ENCODE measurements at places on chromosomes 11 and 22. TPM values are rescaled to one million over a fixed set of nuclear protein-coding genes. Genes with fewer than 3 reads are reported as not detected.

DNA sequence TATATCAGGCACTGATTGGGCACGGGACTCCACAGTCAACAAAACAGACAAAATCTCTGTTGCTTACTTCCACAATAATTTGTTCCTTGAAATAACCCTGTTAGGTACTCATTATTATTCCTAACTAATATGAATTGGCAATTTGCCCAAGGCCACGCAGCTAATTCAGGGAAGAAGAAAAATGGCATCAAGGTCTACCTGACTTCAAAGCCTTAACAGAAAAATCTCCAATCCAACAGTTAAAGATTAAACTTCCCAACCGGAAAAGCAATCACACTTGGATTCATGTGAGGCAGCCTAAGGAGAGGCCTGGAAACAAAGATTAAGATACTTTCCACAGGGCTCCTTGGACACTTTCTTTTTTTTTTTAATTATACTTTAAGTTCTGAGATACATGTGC, 68.9 kb downstream of the PRCP start:
- DNase-seq: no peak

GRCh38 chr22:36778020-36778419, 2.1 kb upstream of the IFT27 start:
- DNase-seq: no peak

DNA sequence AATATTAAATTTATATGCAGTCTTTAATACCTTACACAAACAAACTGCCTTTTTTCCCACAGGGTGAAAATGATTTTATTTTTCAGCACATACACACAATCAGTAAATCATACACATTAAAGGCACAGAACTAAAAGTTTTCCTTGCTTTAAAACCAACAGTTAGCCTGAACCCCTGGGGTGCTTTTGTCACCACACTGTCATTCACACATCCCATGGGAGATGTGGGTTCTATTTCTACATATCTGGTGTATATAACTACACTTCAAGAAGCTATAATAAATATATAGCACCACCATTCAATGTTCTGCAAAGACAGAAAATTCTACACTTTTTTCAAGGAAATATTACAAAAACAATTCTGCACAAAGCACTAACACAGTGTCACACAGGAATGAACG, 197.0 kb downstream of the GUCY1A2 start:
- DNase-seq: no peak

DNA sequence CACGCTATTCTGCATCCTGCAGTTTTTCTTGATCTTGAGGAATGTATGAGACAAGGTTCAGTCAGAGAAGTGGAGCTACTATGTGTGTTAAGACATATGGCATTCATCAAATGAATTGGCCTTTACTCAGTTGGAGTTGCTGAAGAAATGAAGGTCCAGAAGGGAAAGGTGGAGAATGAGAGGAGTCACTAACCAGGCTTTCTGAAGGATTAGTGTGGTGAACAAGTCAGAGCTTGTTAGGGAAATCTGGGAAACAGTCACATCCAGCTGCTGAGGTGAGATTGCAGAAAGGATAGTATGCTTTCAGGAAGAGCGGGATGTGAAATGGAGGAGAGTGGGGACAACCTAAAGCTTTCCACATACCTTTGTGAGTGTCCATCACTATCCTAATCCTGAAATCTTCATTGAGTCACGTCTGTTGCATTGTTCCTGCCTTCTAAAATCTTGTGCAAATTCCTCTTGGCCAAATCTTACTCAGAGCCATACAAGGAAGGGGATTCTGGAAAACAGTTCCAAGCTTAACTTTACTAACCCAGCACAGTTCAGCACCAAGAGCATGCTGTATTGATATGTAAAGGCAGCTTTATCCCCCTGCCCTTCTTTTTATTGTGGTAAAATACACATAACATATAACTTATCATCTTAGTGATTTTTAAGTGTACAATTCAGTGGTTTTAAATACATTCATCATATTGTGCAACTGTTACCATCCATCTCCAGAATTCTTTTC, 11.4 kb upstream of the PITPNB start:
- DNase-seq: no peak

DNA sequence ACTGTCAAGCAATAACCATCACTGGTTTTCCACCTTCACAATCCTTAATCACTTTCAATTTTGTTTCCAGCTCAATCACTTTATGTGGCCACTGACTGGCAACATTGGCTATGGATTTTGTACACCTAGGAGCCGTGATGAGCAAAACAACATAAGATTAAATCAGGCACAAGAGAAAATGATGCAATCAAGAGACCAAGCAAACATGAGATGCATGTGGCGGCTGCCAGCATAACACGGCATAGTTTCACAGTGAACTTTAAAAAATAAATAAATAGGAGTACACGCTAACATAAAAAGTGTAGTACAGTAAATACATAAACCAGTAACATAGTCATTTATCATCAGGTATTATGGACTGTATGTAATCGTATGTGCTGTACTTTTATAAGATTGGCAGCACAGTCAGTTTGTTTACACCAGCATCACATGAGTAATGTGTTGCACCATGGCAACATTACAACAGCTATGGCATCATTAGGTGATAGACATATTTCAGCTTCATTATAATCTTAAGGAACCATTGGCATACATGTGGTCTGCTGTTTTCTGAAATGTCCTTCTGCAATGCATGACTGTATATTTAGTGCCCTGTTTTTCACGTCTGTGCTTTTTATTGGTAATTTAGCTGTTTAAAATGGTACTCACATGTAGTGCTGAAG, 83.3 kb upstream of the PRDM11 start:
- no peak for DNase-seq

DNA sequence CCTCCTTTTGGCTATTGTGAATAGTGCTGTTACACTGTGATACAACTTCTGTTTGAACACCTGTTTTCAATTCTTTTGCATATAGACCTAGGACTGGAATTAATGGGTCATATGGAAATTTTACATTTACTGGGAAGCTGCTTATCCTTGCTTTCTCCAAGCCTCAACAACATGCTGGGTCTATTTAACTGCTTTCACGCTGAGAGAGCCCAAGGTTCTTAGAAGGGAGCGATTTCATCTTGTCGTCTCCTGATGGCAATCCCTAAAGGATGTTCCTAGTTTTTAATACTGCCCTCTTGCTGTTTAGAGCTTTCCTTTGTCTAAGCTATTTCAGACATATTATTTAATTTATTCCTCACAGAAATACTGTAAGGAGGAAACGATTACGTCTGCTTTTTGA, 15.5 kb downstream of the IRAG1 start:
- DNase-seq: no peak

GRCh38 chr22:20804650-20805049, 30.7 kb downstream of the SERPIND1 start:
- no peak for DNase-seq

DNA sequence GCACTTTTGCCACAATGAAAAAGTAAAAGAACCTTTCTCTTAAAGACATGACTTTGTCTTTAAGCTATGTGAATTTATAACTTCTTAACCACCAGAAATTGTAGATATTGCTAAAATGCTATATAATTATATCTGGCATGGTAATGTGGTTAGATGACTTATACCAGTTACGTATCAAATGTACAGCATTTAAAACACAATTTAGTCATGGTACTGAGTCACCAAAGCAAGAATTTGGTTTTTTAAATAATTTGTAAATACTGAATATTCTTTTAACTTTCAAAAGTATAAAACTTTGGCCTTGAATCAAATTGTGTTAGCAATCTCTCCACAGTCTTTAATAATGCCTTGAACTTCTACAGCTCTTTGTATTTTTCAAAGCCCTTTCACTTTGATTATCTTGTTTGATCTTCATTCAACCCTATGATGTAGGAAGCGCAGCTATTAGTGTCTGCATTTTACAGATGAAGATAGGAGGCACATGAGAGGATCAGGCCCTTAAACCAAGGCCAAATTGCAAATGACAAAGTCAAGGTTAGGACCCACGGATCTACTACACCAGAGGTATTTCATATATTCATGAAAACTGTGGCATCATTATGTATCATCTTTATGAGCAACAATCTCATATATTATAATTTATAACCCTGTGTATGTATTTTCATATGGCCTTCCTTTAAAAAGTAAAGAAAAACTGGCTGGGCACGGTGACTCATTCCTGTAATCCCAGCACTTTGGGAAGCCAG, 4.4 kb upstream of the SYTL2 start:
- DNase-seq: no peak

DNA sequence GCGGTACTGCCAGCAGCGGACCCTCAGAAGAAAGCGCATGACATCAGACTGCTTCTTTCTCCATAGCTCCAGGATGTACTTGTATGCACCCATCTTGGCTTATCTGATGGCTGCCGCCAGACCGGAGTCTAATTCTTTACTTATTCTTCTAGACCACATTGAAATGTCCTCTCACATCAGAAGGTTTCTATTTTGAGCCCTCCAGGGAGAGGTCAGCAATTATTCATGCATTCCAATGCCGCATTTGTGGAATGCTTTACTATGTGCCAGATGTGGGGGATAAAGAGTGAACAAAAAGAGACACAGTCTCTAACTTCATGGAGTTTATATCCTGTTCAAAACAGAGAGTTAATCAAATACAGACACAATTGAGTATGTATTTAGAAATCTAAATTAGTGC, 230.1 kb downstream of the MIAT start:
- DNase-seq: no peak

GRCh38 chr11:46835897-46836296, 10.2 kb downstream of the CKAP5 start:
- no peak for DNase-seq

DNA sequence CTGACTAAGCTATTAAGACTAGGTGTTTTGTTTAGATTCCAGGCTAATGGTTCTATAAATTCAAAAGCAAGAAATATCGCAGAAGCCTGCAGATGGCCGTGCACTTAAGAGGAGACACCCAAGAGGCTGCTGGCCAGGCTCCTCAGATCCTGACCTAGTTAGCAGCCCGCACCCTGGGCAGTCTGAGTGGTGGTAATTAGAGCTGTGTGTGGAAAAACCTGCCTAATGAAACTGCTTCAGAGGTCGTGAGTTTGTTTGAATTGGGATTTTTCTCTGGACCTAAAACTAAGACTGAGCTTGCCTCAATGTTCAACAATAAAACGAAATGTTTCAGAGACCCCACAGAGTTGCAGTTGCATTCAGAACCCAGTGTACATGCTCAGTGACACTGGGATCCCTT, 627.7 kb downstream of the OPCML start:
- DNase-seq: no peak

- no peak for DNase-seq
Observed at GRCh38 chr11:111957663-111958444, 20.7 kb downstream of the DIXDC1 start.

DNA sequence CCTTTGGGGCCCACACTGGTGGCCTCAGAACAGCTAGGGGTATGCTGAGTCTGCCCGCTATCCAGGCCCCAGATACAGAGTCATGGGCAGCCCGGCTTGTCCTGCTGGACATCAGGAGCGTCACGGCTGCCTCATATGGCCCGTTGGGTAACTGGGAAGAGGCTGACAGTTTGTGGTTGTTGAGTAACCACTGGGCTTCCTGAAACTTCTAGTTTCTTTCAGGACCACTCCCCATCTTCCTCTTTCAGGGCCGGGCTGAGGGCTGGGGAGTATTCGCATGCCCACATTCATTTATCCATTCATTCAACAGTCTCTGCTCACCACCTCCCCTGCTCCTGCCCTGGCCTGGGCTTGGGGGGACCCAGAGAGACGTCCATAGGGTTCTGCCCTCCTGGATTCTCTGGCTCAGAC, 13.4 kb upstream of the P2RY2 start:
- DNase-seq: no peak

DNA sequence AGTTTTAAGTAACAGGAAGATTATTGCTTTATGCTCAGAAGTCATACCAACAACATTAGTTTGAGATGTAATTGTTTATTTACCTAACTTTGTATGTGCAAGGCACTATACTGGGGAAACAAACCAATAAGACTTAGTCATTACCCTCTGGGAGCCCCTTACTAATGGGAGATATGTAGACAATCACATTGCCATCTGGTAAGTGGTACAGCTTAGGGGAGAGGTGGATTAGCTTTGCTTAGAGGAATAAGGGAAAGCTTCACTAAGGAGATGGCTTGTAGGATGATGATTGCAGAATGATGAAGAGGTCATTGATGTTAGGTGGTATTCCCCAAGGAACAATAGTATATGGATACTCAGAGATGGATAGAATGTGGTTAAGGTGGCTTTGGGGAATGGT, 17.5 kb downstream of the EMSY start:
- DNase-seq: no peak

DNA sequence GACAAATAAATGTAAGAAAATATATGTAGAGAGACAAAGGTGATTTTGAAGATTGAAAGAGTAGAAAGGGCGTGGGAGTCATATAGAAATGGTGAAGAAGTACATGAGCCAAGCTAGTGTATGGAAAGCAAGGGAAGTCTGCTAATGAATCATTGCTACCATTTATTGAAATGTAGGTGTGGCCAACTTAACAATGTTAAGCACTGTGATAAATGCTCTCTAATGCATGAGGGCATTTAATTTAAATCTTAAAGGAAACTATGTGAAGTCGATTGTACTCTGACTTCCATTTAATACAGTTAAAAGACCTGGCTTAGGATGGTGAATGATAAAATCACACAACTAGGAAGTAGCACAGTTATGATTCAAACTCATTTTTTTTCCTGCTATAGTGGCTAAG, 219.9 kb downstream of the CASP12 start:
- DNase-seq: no peak

DNA sequence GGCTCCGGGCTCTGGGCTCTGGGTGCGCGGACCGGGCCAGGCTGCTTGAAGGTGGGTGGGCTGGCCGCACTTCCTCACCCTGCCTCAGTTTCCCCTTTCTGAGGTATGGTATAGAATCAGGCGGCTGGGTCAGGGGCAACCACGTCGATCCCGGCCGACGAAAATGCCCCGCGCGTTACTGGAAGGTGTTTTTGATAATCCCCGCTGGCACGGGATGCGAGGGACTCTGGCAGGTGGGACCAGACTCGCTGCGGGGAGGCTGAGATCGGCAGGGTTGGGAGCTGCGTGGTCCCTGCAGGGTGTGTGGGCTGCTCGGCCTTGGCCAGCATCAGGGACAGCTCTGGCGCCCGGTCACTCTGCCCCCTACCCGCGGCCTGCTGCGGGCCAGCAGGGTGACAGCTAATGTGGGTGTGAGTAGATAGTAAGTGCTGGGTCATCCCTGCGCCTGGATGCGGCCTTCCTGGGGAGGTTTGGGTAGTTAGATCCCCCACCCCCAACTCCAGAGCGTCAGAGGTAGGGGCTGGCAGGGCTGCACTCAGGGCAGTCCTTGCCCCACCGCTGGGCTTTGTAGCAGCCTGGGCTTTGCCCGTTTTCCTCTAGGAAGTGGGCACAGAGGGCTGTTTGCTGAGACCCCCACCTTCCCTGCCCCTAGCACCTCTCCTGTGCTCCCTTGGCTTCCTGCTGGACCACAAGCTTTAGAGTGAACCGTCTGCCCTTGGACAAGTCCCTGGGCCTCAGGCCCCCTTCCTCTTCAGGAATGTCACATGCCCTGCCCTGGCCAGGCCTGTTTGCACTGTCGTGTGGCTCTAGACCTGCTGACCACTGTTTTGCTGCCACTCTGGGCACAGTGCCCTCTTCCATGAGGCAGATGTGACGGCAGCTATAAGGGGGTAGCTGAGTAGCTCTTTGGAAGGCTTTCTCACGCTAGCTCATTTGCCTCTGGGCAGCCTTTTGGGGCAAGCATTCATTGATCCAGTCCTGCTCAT, 579 bp downstream of the TANGO2 start:
- DNase-seq: no peak

Gene NRXN2
- 0.15 TPM for total RNA-seq

Gene C11orf21
- 66.4 TPM for total RNA-seq

Gene MYOD1
- not detected for total RNA-seq

Gene ELF5
- not detected for total RNA-seq

Gene ZBTB3
- total RNA-seq: 14.3 TPM

Gene OR4D5
- total RNA-seq: not detected

Gene ARHGAP8
- 0.30 TPM for total RNA-seq

Gene ACTN3
- total RNA-seq: 0.23 TPM

Gene OOSP4A
- not detected for total RNA-seq

Gene OR2AG2
- not detected for total RNA-seq

All from activated CD4-positive, alpha-beta T cell treated with anti-CD3 and anti-CD28 coated beads, Interleukin-2, amount 10 ng/mL, durations not matched to agents 7 days and 5 days (primary cell).